Kasumi-1 (cell line): ENCODE measurements at places on chromosomes 6 and 20.

DNA sequence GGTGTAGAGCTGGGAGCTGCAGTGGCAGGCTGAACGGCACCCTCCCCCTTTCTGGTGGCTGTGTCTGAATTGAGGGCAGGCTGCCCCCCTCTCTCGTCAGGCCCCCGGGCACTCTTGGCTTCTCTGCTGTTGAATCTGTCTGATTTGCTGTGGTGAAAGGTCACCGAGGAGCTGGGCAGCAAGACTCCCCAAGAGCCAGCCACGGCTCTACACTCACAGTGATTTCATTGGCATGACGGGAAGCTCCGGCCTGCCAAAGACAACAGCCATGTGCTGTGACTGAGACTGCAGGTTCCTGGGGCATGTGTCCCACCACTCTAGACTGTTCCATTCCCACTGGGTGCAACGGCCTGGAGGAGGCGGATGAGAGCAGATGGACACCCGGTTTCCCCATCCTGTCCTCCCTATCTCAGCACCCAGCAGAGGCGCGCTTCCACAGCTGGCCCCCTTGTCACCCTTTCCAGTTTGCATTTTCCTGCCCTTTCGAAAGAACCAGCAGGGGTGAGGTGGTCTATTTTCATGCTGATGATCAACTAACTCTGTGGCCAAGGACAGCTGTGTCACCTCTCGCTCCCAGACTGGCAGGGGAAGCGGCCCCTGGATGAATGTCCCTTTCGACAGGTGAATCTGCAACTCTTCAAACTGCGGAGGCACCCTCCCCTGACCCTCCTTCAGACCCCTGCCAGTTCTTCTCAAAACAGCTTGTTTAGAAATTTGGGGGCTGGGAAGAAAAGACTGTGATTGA is 2.2 kb downstream of the APCDD1L start:
- DNase-seq, result no peak

DNA sequence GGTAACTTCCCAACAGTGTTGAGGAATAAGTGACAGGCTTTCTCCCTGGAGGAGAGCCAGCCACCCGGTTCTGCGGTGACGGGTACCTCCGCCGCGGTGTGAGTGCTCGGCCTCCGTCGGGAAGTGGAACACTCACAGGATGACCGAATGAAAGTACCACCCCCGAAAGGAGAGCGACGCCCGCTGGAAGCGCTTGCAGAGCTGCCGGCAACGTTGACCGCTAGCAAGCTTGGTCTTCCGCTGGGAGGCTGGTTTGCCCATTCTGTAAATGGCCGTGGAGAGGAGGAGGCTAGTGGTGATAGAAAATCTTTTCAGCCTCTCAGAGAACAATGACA is 614 bp upstream of the TMEM242 start:
- no peak for DNase-seq

- DNase-seq, result peak; percentile 60
Observed at GRCh38 chr6:42564506-42564825, 637 bp downstream of the UBR2 start.

GRCh38 chr6:112835078-112835477 is 487.9 kb downstream of the RFPL4B start:
- DNase-seq, result no peak

GRCh38 chr6:158237656-158238055 is 69.5 kb downstream of the GTF2H5 start:
- no peak for DNase-seq

GRCh38 chr6:147534116-147534860 is 25.8 kb downstream of the SAMD5 start:
- no peak for DNase-seq

DNA sequence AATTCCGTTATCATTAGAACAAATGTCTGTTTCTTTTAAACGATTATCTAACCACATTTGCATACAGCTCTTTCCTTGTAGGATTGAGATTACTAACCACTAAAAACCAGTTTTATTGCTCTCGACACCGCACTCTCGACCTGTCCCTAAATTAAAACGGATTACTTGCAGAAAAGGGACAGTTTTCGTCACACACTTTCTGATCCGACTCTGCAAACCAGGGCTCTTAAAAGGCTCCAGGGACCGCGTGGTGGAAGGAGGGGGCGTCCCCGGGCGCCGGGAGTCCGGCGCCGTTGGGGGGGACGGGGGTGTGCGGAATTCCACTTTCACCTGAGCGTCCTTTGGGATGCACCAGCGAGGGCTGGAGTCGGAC is 731 bp downstream of the MAK start:
- DNase-seq, result peak; percentile 42

GRCh38 chr20:52379723-52380336 is 188.3 kb upstream of the ZFP64 start:
- peak; percentile 1 for DNase-seq

DNA sequence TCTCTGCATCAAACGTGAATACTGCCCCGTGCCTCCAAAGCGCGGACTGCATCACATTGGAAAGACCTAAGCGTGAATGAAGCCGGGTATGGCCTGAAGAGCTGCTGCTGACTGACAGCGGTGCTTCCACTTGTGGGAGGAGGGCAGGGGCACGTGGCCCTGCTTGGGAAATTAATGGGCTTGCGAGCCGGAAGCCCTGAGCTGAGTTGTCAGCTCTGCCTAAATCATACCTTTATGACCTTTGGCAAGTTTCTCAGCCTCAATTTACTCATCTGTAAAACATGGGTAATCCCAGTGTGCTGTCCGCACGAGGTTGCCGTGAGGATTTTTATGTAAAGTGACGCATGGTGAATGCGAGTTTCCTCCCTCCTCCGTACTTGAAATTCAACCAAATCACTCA is 67.0 kb upstream of the FOXQ1 start:
- DNase-seq, result no peak
